Stimulated activated naive B cell treated with anti-CD40 and anti-IgM and Interleukin-4, amounts not matched to agents 10 μg/mL and 1 μg/mL and 100 μg/mL, for 72 hours (primary cell): ENCODE measurements at places on chromosomes 11 and 22.

DNA sequence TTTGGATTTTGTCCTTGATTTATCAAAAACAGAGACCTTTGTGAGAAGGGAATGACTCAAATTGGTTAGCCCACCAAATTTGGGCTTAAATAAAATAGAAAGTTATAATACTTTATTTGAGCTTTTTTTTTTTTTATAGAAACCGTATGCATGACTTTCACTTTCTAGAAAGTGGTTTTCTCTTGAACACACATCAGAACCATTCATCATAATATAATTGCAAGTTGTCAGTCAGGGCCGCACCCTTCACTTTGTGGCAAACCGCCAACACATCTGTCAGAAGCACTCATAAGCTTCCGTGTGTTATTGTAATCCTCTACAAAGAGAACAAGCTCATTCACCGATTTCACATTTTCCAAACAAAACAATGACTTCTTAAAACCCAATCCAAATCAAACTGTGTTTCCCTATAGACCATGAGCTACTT is 76.1 kb downstream of the SOX6 start:
- DNase-seq, result no peak
- H3K27ac ChIP-seq, result no peak overlapping the region
- no peaks in the 10 kb centered on the region for H3K27me3 ChIP-seq
- no peaks in the 10 kb centered on the region for H3K36me3 ChIP-seq

GRCh38 chr22:36510966-36511881 is 4.4 kb upstream of the FOXRED2 start:
- peaks cover 58% of the 10 kb centered on the region for H3K36me3 ChIP-seq
- DNase-seq, result no peak
- H3K4me3 ChIP-seq, result no peak overlapping the region
- no peaks in the 10 kb centered on the region for H3K27me3 ChIP-seq
- peaks cover 23% of the 10 kb centered on the region for H3K4me1 ChIP-seq
- H3K27ac ChIP-seq, result peak overlapping the region; percentile 47

DNA sequence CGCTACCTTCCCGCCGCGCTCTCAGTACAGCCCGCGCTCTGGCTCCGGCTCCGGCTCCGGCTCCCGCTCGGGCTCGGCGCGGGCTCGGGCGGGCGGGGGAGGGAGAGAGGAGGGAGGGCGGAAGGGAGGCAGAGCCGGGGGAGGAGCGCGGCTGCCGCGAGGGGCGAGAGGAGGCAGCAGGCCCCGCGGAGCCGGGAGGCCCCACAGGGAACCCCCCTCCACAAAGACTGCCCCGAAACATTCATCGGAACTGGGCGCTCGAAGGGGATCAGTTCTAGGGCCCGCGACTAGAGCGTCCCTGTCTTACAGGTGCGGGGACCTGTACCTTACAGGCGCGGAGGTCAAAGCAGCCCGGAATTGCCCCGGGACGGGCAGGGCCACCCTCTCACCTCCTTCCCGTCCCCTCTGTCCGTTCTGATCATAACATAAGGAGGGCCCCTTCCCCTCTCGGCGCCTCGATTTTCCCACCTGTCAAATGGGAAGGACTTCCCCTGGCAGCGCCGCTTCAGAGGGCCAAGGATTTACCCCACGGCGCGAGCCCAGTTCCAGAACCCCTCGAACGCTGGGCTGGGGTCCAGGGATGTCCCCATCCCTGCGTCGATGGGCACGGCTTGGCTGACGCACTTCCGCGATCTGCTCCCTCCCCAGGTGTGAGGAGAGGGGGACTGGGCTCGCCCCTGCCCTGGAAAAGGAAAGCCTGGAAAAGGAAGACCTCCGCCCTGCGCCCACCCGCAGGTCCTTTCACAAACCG is at the start of gene SHISA8:
SHISA8 (minus strand) TSS at position 40 of the 751 bp plus-strand sequence. CDS start 407 bp downstream, outside the sequence.
- peaks cover 59% of the 10 kb centered on the region for H3K4me1 ChIP-seq
- H3K4me3 ChIP-seq, result peak within 1 kb of the TSS; percentile 83
- H3K27me3 ChIP-seq, result peaks cover 19% of the 10 kb centered on the region

DNA sequence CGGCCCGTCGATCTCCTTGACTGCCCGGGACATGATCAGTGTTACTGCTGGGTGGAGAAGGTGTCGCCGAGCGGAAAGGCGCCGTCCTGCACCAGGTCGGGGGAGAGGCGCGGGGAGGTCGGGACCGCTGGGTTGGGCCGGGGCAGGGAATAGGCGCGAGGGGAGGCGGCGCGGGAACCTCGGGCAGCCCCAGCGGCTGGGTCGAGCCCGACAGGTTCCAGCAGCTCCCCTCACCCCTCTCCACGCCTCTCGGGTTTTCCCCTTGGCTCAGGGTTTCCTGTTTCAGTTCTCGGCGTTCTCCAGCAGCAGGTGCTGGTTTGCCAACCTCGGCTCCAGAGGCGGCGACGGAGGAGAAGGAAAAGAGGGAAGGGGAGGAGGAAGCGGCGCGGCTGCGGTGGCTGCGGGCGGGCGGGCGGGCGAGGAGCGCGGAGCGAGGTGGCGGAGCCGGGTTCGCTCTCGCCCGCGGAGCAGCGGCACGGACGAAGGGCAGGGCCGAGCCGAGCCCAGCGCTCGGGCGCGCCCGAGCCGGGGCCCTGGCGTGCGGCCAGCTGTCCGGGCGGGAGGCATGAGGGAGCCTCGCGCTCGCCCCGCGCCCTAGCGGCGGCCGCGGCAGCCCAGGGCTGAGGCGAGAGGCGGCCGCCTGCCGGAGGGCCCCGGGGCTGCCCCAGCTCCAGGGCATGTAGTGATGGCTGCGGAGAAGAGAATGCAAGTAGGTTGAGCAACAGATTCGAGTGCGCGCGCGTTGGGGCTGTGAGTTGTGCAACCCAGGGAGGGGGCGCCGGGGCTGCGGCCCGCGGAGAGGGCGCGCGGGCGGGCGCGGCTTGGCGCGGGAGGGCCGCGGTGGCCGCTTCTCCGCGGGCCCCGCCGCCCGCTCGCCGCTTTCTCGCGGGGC is at the start of gene ZC3H12C:
ZC3H12C (plus strand) TSS at position 878 of the 892 bp plus-strand sequence. CDS start 20 bp downstream, outside the sequence.
- H3K36me3 ChIP-seq, result peaks cover 10% of the 10 kb centered on the region
- peak; percentile 75 for DNase-seq
- peak within 1 kb of the TSS; percentile 87 for H3K4me3 ChIP-seq
- peaks cover 29% of the 10 kb centered on the region for H3K27me3 ChIP-seq

DNA sequence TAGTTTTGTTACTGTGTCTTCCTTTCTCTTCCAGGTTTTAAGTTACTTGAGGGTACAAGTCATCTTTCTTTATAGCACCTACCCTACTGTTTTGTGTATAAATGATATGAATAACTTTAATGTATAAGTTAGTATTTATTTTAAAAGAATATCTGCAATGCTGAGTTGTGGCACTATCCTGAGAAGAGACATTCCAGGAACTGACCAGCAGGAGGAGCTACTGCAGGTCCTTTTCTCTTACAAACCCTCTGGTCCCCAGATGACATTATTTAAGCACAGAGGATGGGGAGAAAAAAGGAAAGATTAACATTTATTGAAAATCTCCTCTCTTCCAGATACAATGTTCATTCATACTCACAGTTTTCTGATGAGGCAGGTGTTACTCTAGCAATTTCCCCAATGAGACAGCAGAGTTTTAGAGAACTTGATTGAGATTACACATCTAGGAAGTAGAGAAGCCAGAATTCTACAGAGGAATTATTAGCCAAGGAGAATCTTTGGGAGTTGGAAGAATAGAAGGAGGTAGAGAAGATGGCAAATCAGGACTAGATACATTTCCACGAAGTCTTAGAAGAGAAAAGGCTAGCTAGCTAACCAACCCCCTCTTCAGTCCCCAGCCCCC is 541.2 kb upstream of the API5 start:
- no peak overlapping the region for H3K4me3 ChIP-seq

DNA sequence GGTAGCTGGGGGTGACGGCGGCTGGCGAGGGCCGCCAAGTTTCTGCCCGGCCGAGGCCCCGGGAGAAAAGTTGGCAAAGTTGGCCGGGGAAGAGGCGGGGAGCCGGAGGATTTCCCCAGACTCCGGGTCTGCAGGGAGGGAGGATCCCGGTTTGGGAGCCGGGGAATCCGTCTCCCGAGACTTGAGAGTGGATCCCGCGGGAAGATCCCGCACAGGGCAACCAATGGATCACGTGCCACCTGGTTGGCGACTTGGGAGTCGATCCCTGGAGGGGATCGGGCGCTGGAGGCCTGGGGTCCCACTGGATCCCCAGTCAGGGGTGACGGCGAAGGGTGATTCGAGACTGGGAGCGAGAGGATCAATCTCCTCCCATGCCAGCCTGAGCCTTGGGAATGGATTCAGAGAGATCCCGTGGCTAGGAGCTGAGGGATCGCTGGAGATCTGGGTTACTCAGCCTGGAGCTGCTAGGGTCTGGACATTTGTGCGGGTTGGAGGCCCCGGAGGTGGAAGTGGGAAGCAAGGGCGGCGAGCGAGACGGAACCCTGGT is 394 bp downstream of the KIAA1671 start:
- peaks cover 76% of the 10 kb centered on the region for H3K27me3 ChIP-seq
- H3K27ac ChIP-seq, result no peak overlapping the region
- H3K4me1 ChIP-seq, result peaks cover 9% of the 10 kb centered on the region

- H3K27me3 ChIP-seq, result peaks cover 13% of the 10 kb centered on the region
- no peaks in the 10 kb centered on the region for H3K36me3 ChIP-seq
- DNase-seq, result no peak
- H3K27ac ChIP-seq, result no peak overlapping the region
- peaks cover 9% of the 10 kb centered on the region for H3K4me1 ChIP-seq
Measured at GRCh38 chr11:74696500-74696899, 34.7 kb downstream of the CHRDL2 start.

DNA sequence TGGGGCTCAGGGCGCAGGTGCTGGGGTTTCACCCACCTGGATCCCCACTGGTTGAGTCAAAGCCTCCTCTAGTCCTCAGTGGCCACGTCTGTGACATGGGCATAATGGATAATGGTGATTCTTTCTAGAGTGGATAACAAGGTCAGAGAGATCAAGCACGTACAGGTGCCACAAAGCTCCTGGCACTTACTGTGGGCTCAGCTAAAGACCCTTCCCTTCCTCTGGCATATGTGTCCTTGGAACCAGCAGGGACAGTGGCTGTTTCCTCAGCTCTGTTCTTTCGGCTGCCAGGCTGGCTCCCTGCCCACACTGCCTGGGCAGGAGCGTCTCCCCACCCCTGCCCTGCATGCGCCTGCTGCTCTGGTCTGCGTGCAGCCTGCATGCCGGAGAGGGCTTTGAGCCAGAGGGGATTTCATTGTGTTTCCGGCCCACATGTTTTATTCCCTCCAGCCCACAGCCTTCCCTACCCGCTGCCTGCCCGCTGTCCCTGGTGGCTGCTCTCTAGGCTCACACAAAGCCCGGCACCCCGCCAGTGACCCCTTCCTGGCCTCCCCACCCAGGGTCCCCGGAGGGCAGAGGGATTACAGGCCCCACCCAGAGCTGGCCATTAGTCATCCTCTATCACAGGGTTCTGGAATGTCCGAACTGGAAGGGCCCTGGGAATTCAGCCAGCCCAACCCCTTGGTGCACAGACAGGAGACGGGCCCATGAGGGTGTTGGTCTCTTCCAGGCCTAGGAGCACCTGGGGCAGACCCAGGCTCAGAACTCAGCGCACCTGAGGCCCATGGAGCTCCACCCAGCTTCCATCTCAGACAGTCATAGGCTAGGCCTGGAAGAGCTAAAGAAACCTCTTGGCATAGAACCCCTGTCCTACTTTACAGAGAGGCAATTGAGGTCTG is 55.3 kb upstream of the GCAT start:
- no peak overlapping the region for H3K4me3 ChIP-seq
- no peaks in the 10 kb centered on the region for H3K27me3 ChIP-seq
- peaks cover 23% of the 10 kb centered on the region for H3K36me3 ChIP-seq
- DNase-seq, result no peak
- H3K27ac ChIP-seq, result no peak overlapping the region

DNA sequence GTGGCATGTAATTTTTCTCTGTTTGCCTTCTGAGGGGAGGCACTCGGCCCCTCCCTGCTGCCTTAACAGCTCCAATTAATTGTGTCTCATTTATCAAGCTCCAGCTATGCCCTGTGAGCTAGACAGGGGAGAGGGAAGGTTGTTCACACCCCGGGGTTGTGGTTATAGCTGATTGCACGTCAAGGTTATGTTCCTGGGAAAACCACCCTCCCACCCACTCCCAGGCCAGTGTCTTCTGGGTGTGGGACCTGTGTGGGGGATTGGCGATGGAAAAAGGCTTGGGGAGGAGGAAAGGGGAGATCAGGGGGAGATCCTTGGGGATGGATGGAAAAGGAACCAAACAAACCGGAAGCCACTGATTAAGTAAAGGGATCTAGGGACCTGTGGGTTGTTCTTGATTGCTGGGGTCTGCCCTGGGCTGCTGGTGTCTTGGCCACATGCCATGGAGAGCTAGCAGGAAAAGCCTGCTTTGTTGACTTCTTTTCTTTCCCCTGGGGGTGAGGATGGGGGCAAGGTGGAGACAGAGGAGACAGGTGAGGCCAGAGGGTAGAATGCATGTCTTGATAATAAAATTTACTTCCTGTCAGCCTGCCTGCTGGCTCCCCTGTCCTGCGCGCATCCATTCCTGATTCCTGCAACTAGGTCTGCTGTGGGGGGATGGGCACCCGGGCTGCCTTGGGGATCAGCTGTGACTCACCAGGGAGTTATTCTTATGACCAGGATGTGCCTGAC is 13.5 kb upstream of the SORL1-AS1 start:
- peak overlapping the region; percentile 62 for H3K4me3 ChIP-seq
- peak overlapping the region; percentile 91 for H3K27ac ChIP-seq
- no peaks in the 10 kb centered on the region for H3K27me3 ChIP-seq
- DNase-seq, result no peak

DNA sequence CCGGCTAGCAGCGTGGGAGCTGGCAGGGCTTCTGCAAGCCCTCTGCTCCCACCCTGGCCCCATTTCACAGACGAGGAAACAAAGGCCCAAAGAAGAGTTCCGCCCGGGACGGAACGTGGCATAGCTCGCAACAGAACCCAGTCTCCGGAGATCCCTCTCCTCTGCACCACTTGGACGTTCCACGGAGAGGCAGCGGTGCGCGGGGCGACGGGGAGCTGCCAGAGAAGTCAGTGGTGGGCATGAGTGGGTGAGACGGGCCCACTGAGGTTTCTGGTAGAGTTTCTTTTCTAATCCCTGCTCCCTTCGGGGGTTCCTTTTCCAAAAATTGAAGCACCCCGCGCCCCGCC is 554 bp upstream of the NECTIN1 start:
- peak overlapping the region; percentile 86 for H3K4me3 ChIP-seq
- H3K36me3 ChIP-seq, result peaks cover 2% of the 10 kb centered on the region
- H3K27ac ChIP-seq, result no peak overlapping the region
- DNase-seq, result no peak
- peaks cover 33% of the 10 kb centered on the region for H3K27me3 ChIP-seq

GRCh38 chr11:96658436-96658835 is 268.6 kb downstream of the JRKL start:
- DNase-seq, result no peak
- H3K36me3 ChIP-seq, result no peaks in the 10 kb centered on the region
- H3K4me1 ChIP-seq, result no peaks in the 10 kb centered on the region
- no peak overlapping the region for H3K4me3 ChIP-seq
- H3K27ac ChIP-seq, result no peak overlapping the region
- H3K27me3 ChIP-seq, result no peaks in the 10 kb centered on the region
